ENCODE measurements at places on chromosomes 12 and 14.

GRCh38 chr12:66491853-66492252 lies 187.0 kb downstream of the GRIP1 start:
- no peak for DNase-seq

- DNase-seq = no peak
Observed at GRCh38 chr12:108232565-108232964, 103.5 kb downstream of the WSCD2 start.

GRCh38 chr14:89012282-89013097 lies 188.0 kb downstream of the TTC8 start:
- DNase-seq = no peak

DNA sequence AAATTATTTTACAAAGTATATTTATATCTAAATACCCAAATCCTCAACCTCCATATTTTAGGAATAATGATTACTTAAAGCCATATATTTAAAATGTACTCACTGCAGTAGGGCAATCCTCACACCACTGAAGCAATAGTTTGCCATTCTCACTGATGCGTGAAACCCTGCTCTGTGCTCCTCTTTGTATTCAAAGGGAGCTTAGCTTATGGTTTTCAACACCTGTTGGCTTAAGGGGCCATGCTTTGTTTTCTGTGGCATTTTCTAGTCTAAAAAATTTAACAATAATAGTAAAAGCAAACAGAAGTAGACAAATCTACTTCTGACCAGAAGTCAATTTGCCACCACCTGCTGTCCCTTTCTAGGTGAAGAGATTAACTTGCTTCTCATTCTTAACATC lies 294.6 kb downstream of the FLRT2 start:
- DNase-seq = peak; percentile 21

DNA sequence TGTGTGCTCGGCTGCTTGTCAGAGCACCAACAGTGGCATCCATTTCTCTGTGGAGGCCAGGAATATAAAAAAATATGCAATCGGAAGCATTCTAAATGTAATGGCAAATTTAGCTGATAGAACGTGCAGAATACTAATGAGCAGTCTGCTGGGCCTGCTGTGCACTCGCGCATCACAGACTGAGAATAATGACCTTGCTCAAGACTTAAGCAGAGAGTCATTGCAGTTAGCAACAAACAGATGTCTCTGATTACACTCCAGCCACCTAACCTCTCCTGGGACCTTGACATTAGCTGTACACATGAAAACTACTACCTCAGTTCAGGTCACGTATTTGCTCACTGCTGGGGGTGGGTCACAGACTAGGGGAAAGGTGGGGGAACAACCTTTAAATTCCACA lies 269.2 kb upstream of the DAAM1 start:
- DNase-seq = no peak

- no peak for DNase-seq
Observed at GRCh38 chr14:54743382-54743781, 159.2 kb downstream of the GCH1 start.

GRCh38 chr12:70590549-70591226 lies 46.5 kb downstream of the PTPRB start:
- DNase-seq = no peak

Data from NCI-H1417 treated with DMSO at 0.1 percent for 48 hours (cell line).